ENCODE measurements at places on chromosomes 5 and 9.

- H3K27ac ChIP-seq, result peak overlapping the region; percentile 70
- H3K27me3 ChIP-seq, result no peaks in the 10 kb centered on the region
- H3K4me1 ChIP-seq, result peaks cover 69% of the 10 kb centered on the region
- peak overlapping the region; percentile 58 for H3K4me3 ChIP-seq
- peak; percentile 49 for DNase-seq
Observed at GRCh38 chr5:132464156-132464939, 26.2 kb downstream of the IRF1 start.

DNA sequence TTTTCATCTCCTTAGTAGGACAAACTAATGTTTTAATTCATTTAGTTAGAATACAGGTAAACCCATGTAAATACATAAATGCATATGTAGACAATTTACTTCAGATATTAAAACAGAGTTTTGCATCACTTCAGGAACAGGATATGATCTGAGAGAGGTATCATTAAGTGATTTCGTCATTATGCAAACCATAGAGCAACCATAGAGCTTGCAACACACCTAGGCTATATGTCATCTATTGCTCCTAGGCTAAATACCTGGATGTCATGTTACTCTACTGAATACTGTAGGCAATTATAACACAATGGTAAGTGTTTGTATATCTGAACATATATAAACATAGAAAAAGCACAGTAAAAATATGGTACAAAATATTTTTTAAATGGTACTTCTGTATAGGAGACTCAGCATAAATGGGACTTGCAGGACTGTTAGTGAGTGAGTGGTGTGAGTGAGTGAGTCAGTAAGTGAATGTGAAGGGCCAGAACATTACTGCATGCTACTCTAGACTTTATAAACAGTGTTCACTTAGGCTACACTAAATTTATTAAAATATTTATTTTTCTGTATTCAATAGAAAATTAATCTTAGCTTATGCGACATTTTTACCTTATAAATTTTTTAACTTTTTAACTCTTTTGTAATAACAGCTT is 1377.5 kb upstream of the CDH9 start:
- H3K4me1 ChIP-seq, result no peaks in the 10 kb centered on the region
- DNase-seq, result no peak
- no peaks in the 10 kb centered on the region for H3K36me3 ChIP-seq
- H3K27ac ChIP-seq, result no peak overlapping the region

- no peak for DNase-seq
- no peaks in the 10 kb centered on the region for H3K36me3 ChIP-seq
- H3K4me1 ChIP-seq, result peaks cover 8% of the 10 kb centered on the region
- H3K27ac ChIP-seq, result no peak overlapping the region
Observed at GRCh38 chr5:169299191-169299662, 1.7 kb downstream of the SLIT3 start.

GRCh38 chr5:135714126-135714894 is 120.2 kb upstream of the SLC25A48 start:
- no peaks in the 10 kb centered on the region for H3K4me1 ChIP-seq
- no peak overlapping the region for H3K4me3 ChIP-seq

DNA sequence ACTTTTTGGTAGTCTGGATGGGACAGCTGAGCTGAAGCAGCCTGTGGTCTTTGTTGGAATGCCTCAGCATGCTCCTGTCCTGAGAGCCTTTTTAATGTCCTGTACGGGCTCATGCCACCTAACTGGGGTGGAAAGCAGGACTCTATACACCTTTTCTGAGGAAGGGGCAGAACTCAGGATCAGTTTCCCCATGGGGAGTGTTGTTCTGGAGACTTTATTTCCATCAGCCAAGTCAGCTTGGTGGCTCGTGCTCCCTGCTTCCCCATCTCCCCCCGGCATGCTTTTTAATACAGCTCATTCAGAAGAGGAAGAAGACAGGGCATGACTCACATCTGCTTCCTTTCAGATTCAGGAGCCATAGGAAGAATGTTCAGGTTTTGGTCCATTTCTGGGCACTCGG is 5.1 kb upstream of the SEPTIN8 start:
- no peak overlapping the region for H3K27ac ChIP-seq
- no peak for DNase-seq
- H3K4me1 ChIP-seq, result peaks cover 12% of the 10 kb centered on the region

DNA sequence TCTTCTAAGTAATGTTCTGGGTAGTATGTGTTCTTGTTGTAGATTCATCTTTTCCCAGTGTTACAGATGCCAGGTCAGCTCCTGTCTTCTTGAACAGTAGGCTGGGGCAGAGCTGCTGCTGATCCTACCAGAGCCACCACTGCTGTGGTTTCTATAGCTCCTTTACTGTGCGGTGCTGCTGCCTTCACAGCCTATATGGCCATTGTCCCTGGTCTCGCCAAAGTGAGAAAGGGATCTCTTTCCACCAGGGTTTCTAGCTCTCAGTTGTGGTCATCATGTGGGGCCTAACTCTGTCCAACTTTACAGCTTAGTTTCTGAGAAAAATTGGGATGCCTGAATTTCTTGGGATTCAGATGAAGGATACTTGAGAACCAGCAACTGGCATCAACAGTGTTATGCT is 70.9 kb upstream of the CER1 start:
- H3K36me3 ChIP-seq, result no peaks in the 10 kb centered on the region
- H3K4me3 ChIP-seq, result no peak overlapping the region
- H3K27ac ChIP-seq, result no peak overlapping the region
- no peaks in the 10 kb centered on the region for H3K4me1 ChIP-seq

GRCh38 chr5:458547-459353 is 15.8 kb downstream of the EXOC3 start:
- H3K4me3 ChIP-seq, result peak overlapping the region; percentile 73
- peaks cover 52% of the 10 kb centered on the region for H3K4me1 ChIP-seq
- H3K36me3 ChIP-seq, result peaks cover 64% of the 10 kb centered on the region
- no peaks in the 10 kb centered on the region for H3K27me3 ChIP-seq
- DNase-seq, result peak; percentile 74

Data from activated naive CD8-positive, alpha-beta T cell treated with anti-CD3 and anti-CD28 coated beads for 36 hours (primary cell).